ENCODE measurements at places on chromosomes 4 and X.

- DNase-seq, result no peak
Observed at GRCh38 chr4:55503169-55503568, 43.5 kb downstream of the CLOCK start.

GRCh38 chrX:49077941-49078340, 1.7 kb downstream of the WDR45 start:
- DNase-seq, result no peak

DNA sequence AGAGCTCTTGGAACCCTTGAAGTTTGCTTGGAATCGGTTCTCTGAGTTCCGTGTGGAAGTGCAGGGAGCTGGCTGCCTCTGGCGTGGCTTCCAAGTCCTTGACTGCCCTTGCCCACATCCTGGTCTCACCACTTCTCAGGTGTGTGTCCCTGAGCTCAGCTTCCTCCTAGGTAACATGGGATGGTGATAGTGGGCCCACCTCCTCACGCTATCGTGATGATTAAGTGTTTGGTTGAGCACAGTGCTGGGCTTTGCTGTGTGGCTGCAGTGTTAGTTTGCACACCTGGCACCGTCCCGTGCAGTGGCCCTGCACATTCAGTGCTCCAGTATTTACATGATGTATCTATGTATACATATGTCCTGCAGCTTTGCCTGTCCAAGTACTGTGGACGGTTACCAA, 81.5 kb downstream of the CLDN34 start:
- DNase-seq, result no peak

DNA sequence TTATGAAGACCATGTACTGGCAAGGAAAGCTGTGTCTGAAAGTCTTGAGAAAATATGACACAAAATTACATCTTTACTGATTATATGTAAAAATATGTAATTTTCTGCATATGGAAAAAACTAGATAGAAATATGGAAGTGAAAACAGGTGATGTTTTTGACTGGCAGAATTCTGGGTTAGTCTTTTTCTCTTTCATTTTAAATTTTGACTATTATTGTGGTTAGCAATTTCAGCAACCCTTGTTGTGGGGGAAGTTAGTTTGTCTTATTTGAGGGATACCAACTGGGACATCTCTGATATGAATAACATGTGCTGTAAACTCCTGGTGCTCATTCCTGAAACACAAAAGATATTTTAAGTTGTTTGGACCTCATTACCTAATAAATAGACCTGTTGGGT, 49.9 kb upstream of the CPEB2 start:
- DNase-seq, result no peak

- DNase-seq, result no peak
Observed at GRCh38 chr4:2761035-2761923, 5.1 kb upstream of the TNIP2 start.

DNA sequence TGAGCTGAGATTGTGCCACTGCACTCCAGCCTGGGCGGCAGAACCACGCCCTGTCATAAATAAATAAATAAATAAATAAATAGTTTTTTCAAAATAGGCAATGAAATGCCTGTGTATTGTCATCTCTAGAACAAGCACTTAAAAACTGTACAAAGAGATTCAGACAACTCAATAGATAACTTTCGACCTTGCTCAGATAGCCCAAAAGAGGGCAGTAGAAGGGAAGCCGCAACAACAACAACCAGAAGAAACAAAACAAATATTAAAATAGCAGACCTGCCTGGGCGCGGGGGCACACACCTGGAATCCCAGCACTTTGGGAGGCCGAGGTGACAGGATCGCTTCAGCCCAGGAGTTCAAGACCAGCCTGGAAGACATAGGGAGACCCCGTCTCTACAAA, 9.4 kb upstream of the CLDN34 start:
- DNase-seq, result no peak

DNA sequence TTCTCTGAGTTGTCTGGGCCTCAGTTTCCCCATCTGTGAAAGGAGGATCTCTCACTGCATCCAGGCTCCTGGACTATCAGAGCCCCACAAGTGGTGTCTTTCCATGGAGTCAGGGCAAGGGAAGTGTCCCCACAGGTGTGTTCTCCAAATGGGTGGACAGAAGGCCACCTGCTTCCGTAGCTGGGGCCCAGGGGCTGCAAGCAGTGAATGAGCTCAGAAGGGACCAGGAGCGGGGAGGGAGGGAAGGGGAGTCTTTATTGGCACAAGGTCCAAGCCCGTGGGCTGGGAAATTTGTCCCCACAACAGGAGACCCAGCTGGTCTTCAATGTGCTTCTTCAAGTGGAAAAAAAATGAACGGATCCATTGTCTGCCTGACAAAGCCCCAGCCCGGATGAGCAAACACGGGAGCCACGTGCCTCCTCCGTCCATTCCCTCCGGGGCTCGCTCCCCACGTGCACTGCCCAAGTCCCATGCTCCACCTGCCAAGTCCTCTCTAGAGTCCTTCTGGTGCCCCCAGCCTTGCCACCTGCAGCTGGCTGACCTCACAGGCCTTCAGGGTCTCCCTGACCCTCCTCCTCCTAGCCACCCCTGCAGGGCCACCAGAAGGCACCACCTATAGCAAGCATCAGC, 72.0 kb downstream of the JAKMIP1 start:
- no peak for DNase-seq

GRCh38 chr4:141713771-141714445, 77.5 kb downstream of the IL15 start:
- no peak for DNase-seq

- no peak for DNase-seq
Observed at GRCh38 chrX:152136312-152136711, 2.1 kb downstream of the MAGEA10 start.
